CD4-positive, alpha-beta T cell treated with Interleukin-12 subunit alpha and Interleukin-12 subunit beta, for 1 hour (primary cell): ENCODE measurements at places on chromosomes 6 and 20.
A peak's percentile ranks its signal among the peaks of the same experiment; 100 is the strongest.

- DNase-seq, result no peak
Measured at GRCh38 chr6:154509421-154510143, 903 bp downstream of the CNKSR3 start.

DNA sequence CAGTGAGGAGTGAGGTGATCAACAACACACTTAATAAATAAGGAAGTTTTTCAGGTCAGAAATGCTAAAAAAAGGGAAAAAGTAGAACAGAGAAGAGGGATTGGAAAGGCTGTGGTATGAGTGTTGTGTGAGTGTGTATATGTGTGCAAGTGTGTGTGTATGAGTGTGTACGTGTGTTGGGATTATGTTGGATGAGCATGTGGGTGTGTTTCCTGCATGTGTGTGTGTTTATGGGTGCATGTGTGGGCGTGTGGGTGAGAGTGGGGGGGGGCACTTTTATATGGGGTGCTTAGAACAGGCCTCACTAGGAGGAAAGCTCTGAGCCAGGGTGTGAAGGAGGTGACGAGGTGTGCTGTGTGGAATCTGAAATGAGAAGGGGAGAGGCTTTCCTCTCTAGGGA lies 116.8 kb upstream of the SLC22A23 start:
- no peak for DNase-seq

- DNase-seq, result no peak
Measured at GRCh38 chr6:91442342-91442741, 855.5 kb upstream of the MAP3K7 start.

- no peak for DNase-seq
Measured at GRCh38 chr20:8432435-8433148, 300.5 kb downstream of the PLCB1 start.

- no peak for DNase-seq
Measured at GRCh38 chr6:113015249-113015648, 668.1 kb downstream of the RFPL4B start.

- no peak for DNase-seq
Measured at GRCh38 chr6:5737460-5737859, 269.3 kb downstream of the NRN1 start.

- no peak for DNase-seq
Measured at GRCh38 chr6:69555088-69555638, 241.6 kb downstream of the LMBRD1 start.

DNA sequence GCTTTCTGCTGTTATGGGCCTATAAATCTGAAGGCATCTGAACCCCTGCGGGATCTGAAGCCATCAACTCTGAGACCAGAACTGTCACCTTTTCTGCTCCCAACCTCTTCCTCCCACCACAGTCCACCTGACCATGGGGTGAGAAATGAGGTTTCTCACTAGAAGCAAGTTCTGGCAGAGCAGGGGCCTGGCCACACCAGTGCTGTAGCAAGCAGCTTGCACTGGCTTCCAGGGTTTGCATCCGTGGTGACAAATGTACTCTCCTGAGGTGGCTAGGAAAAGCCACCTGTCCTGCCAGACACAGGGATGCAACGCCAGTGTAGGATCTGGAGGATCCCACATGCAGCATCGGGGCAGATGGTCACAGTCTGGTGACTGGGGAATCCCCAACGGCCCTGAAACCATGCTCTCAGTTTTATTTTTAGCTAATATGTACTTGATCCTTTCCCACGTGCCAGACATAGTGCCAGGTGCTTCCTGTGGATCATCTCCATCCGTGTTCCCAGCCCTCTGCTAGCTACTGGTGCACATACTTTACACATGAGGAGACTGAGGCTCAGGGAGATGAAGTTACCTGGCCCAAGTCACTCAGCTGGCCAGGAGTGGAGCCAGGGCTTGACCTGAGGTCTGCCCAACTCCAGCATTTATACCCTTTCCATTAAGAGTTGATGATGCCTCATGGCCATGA lies 122.1 kb upstream of the SPACA1 start:
- peak; percentile 13 for DNase-seq

DNA sequence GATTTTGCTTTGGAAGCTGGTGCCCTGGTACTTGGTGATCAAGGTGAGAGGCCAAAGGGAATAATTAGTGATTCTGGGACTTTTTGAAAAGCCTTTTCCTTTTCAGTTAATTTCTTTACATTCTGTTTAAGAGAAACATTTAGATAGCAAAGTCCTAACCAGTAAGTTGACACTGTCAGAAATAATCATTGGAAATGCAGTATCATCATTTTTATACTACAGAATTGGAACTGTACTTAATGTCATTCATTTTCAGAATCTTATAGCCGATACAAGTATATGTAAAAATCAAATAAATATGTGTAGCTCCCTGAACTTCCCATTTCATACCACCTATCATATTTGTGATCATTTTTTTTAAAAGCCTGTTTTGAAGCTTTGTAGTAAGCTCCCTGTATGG lies 27.5 kb downstream of the MCM8 start:
- DNase-seq, result no peak

- DNase-seq, result no peak
Measured at GRCh38 chr6:108596956-108597355, 36.2 kb downstream of the FOXO3 start.

GRCh38 chr6:41049955-41050354 lies 3.0 kb upstream of the APOBEC2 start:
- DNase-seq, result no peak

GRCh38 chr6:154386848-154387717 lies 30.5 kb upstream of the IPCEF1 start:
- DNase-seq, result no peak

- no peak for DNase-seq
Measured at GRCh38 chr6:158353883-158354877, 41.9 kb downstream of the TULP4 start.

DNA sequence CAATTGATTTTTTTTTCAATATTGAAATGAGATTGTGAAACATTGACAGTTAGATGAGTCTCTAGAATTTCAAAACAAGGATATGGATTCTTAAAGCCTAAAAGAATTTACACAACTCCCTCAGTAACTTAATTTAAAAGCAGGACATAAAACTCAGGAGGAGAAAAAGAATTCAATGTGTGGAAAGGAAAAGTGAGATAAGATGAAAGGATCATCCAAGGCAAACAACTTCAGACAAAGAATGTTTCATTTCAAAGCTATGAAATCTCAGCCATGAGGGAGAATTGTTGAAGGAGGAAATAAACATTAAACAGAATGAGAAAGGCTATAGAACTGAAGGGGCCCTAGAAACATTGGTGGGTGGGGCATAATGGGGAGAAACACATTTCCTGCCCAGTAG lies 191.7 kb upstream of the NOX3 start:
- no peak for DNase-seq

DNA sequence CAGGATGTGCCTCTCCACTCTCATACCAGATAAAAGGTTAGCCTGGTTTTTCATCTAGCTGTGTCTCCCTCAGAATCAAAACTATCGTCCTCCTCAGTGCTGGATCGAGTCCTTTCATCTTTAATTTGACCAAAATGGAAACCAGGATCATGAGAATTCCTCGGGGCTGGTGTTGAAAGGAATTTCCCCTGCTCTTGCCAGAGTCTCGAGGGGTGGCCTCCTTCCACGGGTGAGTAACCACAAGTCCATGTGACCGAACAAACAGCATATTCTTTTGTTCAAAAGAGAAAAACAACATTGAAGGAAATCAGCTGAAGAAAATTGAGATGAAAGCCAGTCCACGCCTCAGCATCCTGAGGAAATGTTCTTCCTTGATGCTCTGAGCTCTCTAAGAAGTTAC lies 165.9 kb upstream of the CDYL start:
- DNase-seq, result no peak

GRCh38 chr20:53077373-53078205 lies 105.4 kb downstream of the TSHZ2 start:
- no peak for DNase-seq

- DNase-seq, result no peak
Measured at GRCh38 chr6:3803627-3804468, 45.3 kb upstream of the FAM50B start.

DNA sequence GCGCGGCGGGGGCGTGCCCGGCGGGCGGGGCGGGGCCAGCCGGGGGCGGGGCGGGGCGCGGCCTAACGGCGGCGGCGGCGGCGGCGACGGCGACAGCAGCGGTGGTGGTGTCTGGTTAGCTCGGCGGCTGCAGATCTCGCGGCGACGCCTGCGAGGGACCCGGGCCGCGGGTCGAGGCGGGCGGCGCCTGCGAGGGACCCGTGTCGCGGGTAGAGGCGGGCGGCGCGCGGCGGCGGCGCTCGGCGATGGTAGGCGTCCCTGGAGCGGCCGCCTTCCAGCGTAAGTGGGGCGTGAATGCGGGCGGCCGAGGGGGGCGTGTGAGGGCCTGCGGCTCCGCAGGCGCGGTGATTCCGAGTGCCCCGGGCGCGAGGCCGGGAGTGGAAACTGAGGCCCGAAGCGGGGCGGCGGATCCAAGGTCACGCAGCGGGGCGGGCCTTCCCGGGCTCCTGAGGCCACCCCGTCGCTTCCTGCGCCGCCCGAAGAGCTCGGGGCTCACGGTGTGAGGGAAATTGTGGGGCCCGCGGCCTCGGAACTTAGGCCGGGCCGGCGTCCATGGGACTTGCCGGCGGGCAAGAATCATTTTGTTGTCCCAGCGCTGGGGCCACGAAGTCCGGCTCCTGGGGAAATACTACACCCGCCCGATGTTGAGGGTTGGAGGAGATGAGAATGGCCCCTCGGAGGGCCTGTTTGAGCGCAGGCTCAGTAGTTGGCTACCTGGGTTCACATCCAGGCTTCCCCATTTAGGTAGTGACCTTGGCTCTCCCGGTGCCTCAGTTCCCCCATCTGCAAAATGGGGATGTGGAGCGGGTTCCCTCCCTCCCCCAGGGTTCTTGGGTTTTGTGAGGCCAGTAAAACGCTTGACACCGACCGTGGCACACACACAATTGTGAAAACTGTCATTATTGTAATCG lies at the start of gene CBFA2T2:
Gene CBFA2T2, plus strand, starts transcription at position 74 of the 911 bp plus-strand sequence. Its CDS starts 172 bp downstream, at position 246.
- no peak for DNase-seq

GRCh38 chr6:97629180-97629579 lies 346.2 kb upstream of the MMS22L start:
- DNase-seq, result no peak

DNA sequence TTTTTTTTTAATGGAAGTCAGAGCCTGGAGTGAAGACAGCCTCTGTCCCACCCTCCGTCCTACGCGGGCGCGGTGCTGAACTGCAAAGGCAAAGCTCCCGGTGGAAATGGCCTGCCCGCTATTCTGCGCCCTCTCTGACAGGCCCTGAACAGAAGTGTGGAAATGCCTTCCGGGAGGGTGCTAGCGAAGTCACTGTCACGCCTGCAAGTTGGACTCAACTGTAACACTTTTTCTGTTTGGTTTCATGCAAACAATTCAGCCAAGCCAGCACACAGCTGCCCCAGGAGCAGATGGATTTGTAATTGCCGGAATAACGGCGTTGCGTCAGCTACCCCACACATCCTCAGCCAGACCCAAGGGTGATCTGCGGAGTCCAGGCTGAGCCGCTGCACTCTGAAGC lies 107.6 kb downstream of the PSMB1 start:
- no peak for DNase-seq

- DNase-seq, result no peak
Measured at GRCh38 chr6:138526822-138527235, 27.5 kb upstream of the NHSL1 start.

DNA sequence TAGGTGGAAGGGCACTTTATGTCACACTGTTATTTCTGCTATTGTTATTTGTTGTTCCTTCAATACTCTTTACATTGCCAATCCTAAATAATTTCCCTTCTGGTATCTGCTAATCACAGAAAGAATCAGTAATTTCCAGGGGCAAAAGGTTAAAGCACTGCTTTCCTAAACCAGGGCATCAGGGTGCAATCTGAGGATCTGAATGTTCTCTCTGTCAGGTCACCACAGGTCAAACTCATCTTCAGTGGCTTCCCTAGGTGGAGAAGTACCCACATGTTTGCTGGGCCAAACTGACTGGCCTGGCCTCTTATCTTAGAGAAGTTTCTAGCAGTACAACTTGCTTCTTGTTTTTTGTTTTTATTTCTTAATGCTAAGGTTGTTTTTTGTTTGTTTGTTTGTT lies 118.7 kb downstream of the OPRM1 start:
- no peak for DNase-seq

DNA sequence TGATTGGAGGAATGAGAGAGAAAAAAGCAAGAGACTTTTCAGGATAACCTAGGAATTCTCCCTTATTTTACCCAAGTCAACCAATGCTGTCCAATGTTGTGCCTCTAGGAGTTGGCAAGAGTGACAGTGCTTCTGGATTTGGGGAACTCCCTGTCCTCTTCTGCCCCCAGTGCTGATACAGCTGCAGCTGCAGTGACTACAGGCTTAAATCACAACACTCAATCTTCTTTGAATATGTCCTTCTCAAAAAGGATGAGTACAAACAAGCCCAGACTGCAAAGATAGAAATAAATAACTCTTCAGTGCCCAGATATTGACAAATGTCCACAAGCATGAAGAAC lies 141.0 kb upstream of the COL21A1 start:
- DNase-seq, result no peak

DNA sequence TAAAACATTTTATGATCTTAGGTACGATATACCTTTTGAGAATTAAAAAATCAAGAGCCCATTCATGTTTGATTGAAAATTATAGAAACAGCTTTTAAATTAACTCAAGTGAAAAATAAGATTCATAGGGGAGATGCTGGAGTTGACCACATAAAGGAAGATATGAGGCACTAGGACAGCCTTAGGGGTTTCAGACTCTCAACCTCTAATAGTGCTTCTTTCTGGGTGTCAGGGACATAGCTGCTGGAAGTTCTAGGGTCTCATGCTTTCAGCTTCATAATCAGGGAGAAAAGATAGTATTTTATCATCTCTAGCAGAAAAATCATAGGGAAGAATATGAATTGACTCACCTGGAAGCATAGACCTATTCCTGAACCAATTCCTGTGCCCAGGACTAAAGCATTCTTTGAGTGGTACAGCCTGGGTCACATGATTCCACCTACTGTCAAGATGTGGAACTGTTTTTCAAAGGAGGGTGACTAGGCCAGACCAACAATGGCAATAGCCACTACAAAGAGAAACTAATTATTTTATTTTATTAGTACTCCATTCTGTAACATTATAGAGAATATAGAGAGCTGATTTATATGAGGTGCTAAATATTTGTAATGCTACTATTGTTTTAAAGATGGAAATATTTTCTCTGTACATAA lies 27.8 kb upstream of the CENPW start:
- no peak for DNase-seq
